ENCODE measurements at places on chromosomes 4 and X. TPM values are rescaled to one million over a fixed set of nuclear protein-coding genes. Genes with fewer than 3 reads are reported as not detected.

OCIAD2 gene
- total RNA-seq: 20.3 TPM

GIMD1 gene
- total RNA-seq: not detected

DNA sequence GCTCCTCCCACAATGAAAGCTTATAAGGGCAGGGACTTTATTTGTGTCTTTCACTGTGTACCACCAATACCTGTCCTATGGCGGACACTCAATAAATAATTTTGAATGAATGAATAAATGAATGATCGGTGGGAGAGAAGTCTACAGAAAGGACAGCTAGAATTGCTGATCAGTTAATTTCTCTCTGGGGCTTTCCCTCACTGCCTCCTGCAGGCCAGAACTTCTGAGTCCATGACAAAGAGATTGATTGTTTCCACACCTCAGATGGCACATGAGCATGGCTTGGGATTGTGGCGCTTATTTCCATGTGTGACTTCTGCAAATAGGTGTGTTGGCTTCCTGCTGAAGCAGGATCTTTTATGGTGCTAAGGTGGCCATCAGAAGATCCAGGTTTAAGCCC, 6.3 kb downstream of the FAM47E start:
- DNase-seq: no peak

DNA sequence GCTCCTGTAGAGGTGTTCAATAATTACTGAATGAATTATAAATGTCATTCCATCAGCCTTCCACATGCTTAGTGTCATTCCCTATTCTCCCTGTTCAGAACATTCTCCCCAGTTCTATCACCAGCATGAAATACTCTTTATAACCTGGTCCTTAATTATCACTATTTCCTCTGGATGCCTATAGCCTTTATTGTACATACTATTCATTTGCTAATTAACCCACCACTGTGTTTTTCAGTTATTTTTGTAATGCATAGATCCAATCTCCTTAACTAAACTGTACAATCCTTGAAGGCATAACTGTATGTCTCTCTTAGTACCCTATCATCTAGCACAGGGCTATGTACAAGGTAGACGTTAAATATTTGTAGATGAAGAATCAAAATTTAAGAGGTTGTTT, 1.2 kb downstream of the ABCB7 start:
- no peak for DNase-seq

DNA sequence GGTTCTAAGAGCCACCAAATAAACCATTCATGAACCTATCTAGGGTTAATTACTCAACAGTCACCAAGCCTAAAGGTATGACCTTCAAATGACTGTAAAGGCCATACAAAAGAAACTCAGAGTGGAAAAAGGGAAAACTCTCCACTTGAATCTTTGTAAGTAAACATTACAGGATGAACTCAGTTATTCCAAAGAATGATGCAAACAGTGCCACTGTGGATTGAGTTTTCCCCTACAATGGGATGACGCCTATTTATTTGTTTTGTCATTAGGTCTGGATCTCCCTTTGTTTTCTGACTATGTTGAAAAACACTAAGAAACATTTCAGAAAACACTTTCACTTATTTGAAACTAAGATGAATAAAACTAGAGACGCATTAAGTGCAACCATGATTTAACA, 12.7 kb downstream of the NUDT6 start:
- no peak for DNase-seq

- DNase-seq: no peak
Measured at GRCh38 chr4:141921293-141921692, 284.9 kb downstream of the IL15 start.

- DNase-seq: no peak
Measured at GRCh38 chrX:139566981-139567380, 36.4 kb downstream of the F9 start.

DNA sequence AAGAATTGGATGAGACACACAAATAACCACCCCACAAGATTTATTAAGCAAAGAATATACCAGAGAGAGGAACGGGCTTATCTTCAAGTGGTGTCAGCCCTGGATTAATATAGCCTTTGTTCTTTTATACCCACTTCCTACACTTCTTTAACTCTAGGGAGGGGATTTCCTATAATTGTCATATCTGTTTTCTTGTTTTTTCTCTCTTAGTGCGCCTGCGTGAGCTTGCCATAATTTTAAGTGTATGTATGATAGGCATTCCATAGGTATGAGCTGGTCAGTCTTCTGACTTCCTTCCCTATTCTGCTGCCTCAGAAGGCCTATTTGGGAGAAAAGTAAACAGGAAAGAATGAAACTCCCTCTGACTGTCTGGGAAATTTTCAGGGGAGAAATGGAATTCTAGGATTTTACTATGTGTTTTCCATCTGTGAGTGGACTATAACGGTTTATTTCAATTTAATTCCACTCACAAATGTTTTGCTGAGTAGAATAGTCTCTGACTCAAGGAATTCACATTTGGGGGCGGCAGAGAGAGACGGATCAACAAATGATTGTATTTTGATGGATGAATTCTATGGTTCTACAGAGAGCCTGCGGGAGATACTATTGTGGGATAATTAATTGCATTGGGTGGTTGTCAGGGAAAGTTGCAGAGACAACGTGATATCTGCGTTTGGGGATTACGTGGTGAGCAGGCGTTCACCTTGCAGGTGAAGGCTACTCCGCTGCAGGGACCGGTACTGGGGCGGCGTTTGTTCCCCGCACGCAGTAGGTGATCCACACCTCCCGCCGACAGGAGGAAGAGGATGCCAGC, 626 bp upstream of the CEP135 start:
- peak; percentile 97 for DNase-seq
